ENCODE measurements at places on chromosomes 5 and 9.
A peak's percentile ranks its signal among the peaks of the same experiment; 100 is the strongest.

GRCh38 chr5:103424026-103424425 is 138.6 kb downstream of the NUDT12 start:
- DNase-seq, result no peak

GRCh38 chr5:122311961-122312590 is at the start of gene SNCAIP:
Gene SNCAIP (plus strand): TSS chr5:122312237. CDS start chr5:122391135, 78,898 bp downstream.
- DNase-seq, result peak; percentile 52

DNA sequence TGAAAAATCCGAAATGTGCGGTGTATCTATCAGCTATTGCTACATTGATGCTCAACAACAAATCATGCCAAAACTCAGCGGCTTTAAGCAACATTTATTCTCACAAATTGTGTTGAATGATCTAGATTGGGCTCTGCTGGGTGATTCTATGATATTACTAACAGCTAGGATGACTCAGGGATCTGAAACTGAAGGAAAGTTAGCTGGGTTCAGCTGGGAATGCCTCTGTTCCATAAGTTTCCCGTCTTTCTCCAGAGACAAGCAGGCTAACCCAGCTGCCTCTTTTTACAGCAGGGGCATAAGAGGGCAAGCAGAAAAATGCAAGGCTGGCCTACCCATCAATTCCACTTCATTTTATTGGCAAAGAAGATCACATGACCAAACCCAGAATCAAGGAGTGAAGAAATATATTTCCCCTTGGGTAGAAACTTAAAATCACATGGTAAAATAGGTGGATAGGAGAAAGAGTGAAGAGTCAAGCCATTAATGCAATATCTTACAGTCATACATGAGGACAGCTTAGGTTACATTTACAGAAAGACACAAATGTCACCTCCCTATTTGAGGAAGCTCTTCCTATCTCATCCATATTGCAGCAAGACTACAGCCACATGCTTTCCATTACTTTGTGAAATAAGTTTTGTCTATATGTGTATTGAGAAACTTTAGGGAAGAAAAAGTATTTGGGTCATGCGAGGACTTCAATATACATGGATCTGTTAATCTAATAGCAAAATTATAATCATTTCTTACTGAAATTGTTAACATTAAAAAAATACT is 30.8 kb downstream of the IL7R start:
- DNase-seq, result no peak

DNA sequence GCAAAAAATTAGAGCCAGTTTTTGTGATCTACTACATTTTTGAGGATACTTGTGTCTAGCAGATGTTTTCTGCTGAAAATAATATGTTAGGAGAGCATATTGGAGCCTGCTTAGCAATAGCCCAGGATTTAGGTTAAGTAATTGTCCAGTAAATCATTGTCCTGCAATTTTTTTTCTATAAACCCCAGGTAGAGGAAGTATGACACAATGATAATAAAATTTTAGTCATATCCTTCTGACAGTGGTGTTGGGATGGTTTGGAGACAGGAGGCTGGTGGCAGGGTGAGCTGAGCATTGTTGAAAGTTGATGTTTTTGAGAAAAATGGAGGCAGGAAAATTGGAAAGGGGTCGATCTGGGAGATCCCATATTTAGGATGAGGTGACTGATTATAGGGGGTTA is 3.5 kb downstream of the SNCAIP start:
- DNase-seq, result no peak

DNA sequence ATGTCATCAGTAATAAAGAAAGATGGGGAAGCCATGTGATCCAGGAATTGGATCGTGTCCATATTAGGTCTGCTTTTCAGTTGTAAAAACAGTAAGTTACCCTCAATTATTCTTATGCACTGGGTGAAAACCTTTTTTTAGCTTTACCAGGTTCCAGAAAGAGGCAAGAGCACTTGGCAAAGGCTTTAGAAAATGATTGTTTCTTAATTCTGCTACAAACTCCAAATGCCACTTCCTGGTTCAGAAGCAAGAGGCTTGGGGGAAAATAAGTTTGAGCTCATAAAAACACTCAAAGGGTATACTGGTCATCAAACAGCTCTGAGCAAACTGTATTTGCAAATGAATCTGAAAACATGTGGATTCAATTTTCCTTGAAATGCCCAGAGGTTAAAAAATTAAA is 615.6 kb downstream of the EBF1 start:
- no peak for DNase-seq

DNA sequence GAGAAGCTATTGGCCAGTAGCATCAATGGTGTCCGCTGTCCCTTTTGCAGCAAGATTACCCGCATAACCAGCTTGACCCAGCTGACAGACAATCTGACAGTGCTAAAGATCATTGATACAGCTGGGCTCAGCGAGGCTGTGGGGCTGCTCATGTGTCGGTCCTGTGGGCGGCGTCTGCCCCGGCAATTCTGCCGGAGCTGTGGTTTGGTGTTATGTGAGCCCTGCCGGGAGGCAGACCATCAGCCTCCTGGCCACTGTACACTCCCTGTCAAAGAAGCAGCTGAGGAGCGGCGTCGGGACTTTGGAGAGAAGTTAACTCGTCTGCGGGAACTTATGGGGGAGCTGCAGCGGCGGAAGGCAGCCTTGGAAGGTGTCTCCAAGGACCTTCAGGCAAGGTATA is 10.8 kb downstream of the TRIM32 start:
- no peak for DNase-seq

GRCh38 chr5:135534609-135535419 is 950 bp downstream of the NEUROG1 start:
- no peak for DNase-seq

DNA sequence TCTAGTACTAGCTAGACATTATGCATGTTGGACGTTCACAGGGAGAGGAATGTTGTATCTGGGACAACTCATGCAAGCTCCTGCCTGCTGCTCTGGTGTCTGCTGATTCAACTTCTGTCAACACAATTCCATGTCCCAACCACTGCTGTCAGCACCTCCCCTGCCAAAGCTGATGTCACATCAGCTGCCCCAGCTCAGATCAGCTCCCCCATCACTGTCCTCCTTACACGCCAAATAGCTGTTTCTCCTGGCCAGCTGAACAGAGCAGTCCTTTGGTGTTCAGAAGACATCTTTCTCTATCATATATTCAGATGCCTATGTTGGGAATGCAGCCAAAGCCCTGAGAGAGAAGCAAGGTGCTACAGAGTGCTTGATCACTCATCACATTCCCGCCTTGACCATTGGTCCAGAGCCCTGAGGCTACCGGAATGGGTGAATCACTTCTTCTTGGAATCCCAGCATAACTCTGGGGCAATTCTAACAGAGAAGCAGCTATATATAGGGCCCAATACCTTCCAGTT is 223.3 kb downstream of the SEC61B start:
- no peak for DNase-seq

- DNase-seq, result no peak
These were observed 984.6 kb upstream of the SEMA6A start for GRCh38 chr5:117559005-117559844.

GRCh38 chr5:88269222-88269771 is 652 bp upstream of the TMEM161B start:
- no peak for DNase-seq

DNA sequence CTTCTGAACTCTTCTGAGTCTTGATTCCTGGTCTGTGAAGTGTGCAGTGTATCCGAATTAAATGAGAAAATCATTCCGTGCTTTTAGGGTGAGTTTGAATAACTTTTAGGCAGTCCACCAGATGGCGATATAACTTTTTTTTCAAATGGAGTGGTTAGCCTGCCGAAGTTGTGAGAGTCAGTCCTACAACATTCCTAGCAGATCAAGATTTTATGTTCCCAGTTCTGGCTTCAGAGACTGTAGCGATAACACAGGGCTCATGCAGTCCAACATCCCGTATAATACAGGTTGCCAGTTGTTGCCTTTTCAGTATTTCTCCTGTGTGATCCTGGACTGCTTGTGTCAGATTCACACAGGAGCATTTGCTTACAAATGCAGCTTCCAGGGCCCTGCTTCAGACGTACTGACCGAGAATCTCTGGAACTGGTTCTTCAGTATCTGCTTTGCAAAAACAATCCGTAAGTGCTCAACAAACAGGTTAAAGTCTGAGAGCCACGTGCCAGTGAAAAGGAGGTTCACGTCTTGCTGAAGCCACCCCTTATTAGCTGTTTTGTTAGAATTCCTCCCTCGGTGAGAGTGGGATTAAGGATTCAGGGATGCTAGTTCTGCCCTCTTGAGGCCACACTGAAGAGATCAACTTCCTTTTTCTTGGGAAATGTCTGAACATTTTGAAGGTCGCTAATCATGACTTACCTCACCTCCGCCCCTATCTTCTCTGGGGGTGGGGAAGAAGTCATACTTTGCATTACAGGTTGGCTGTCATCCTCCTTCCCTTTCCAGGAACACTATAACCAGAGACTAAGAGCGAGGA is 22.8 kb downstream of the SMIM3 start:
- peak; percentile 45 for DNase-seq

DNA sequence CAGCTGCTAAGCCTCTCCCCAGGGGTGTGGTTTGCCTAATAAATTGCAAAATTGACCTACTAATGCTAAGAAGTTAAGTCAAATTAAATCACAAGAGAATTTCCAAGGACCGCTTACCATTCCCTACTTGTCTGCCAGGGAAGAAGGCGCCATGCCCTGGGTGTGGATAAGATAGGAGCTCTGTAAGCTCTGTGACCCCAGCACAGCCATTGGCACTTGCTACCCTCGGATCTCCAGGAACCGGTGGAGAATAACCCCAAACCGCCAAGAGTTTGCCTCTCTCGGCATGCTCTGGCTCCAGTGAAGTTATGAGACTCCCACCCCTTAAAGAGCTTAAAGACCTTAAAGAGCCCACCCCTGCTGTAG is 58.9 kb downstream of the NEURL1B start:
- no peak for DNase-seq

DNA sequence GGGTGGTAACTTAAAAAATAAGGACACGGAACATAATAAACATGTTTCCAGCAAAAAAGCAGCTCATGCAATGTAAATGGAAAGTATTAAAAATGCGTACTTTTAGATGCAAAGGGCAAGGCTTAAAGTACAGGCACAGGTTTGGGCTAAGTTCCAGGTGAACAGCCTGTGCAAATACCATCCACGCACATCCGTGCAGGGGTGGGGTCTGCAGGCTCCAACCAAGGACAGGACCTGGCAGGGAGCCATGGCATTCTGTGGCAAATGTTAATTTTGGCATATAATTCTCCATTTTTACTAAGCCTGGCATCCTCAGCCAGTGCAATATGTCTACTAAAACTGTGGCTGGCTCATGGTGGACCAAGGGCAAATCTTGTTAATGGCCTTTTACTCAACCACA is 365.8 kb upstream of the DAP start:
- DNase-seq, result no peak

- DNase-seq, result peak; percentile 73
These were observed 7.9 kb downstream of the AK1 start for GRCh38 chr9:127869310-127870152.

DNA sequence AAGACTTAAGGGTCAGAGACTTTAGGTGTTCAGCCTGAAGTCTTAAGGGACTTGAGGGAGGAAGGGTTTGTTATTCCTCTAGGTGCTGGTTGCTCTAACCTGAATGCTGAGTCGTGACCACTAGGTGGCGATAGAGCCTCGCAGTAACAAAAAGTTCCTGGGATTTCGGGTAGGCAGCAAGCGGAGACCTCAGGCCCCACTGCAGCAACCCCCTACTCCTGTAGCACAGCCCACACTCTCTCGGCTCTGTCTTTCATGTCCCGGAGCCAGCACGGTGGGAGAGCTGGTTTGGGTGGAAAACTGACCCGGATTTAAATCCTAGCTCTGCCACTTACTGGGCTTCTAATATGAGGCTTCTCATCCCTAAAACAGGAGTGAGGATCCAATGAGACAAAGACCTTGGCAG is 100.3 kb upstream of the PANK3 start:
- peak; percentile 40 for DNase-seq

DNA sequence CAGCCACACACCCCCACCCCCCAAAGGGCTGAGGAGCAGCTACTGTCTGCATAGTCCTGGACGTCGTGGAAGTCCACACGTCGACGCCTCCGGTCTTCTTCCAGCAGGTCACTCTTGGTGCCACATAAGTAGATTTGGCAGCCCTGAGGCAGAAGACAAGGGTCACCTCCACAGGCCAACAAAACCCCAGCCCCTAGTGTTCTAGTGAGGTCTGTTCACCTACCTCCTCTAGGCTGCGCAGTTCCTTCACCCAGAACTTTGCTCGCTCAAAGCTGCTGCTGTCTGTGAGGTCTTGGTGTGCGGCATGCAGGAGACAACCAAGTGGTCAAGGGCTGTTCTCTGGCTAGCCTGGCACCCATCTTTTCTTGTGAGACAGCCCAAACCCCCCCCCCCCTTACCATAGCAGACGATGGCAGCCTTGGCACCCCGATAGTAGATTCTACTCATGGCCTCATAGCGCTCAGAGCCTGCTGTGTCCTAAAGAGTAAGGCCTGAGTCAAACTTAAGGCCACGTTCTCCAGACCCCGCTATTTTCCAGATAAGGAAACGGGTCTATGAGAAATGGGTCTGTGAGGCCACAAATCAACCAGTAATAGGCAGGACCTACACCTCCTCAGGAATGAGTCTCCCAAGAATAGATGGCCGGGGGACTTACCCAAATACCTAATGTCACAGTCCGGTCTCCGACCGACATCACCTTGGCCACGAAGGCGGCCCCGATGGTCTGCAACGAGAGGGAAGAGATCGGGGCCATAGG is 987 bp downstream of the RAB24 start:
- no peak for DNase-seq

DNA sequence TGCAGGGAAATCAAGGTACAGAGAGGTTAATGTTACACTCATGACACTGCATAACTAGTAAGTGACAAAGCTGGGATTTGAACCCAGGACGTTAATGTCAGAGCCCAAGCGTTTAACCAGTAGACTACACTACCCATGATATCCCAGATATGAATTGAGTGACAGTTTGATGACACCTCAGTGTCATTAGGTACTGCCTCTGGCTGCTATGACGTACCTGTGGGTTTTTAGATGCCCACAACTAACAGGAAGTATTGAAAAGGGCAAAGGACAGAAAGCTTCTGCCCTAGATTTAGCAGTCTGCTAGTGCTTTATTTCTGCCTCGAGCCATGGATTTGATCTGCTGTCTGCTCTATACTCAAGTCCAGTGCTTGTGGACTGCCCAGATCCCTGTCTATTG is 56.2 kb downstream of the GLRA1 start:
- DNase-seq, result no peak

GRCh38 chr5:133230823-133231578 is 179.2 kb downstream of the HSPA4 start:
- DNase-seq, result no peak

DNA sequence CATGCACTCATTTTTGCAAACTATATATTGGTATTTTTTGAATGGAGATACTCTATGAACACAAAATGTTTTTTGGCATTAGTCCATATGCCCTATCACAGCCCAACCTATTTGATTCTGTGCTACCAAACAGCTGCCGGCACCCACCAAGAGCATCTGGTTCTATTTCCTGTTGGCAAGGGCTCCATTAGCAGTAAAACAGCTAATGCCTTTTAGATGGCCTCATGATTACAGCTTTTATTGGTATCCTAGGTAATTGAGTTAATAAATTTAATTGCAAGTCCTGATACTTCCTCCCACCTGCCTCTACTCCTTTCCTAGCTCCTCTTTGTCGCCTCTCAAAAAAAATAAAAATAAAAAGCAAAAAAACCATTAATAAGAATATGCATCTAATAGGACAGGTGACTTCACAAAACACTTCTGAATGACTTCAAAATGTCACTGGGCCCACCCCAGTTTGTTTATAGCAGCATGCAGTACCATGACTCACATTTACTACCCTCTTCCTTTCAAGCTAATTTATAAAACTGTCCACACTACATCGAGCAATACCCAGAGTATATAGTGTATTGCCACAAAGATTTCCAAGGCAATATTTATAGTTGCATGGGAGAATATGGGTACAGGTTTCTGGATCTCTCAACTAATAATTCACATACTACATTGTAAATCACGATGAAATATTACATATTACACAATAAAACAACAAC is 620.4 kb downstream of the SLCO4C1 start:
- DNase-seq, result peak; percentile 60

Data from NCI-H774 (cell line).